Testis (tissue), 5 donors: ENCODE measurements at places on chromosomes 7 and 10. TPM values are rescaled to one million over a fixed set of nuclear protein-coding genes. Genes with fewer than 3 reads are reported as not detected.

The RBP4 gene
- total RNA-seq, result 6.8 TPM

The UNC5B gene
- 44.4 TPM for total RNA-seq

DNA sequence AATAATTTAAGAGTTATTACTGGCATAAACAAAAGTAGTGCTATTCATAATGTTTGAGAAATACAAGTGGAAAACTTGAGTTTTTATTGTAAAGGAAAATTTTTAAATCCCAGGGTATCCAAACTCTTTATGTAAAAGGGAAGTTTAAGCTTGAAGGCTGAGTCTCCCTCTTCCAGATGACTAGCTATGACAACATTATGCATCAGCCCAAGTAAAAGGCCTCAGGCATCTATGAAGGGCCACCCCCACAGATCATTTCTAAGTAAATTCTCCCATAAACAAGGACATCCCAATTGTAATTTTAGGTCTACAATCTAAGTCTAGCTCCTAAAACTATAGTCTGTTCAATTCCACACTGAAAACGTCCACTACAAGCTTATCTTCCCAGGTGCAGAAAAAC lies 166.2 kb upstream of the STEAP1 start:
- no peaks in the 10 kb centered on the region for H3K4me1 ChIP-seq
- H3K27ac ChIP-seq, result no peak overlapping the region
- no peaks in the 10 kb centered on the region for H3K36me3 ChIP-seq

- H3K4me3 ChIP-seq, result no peak overlapping the region
- no peaks in the 10 kb centered on the region for H3K36me3 ChIP-seq
- no peak overlapping the region for H3K27ac ChIP-seq
- H3K27me3 ChIP-seq, result no peaks in the 10 kb centered on the region
- H3K4me1 ChIP-seq, result no peaks in the 10 kb centered on the region
Measured at GRCh38 chr7:29041991-29042390, 83.9 kb upstream of the TRIL start.

The RAMP3 gene
- 17.0 TPM for total RNA-seq

The PHKG1 gene
- total RNA-seq, result 2.8 TPM

DNA sequence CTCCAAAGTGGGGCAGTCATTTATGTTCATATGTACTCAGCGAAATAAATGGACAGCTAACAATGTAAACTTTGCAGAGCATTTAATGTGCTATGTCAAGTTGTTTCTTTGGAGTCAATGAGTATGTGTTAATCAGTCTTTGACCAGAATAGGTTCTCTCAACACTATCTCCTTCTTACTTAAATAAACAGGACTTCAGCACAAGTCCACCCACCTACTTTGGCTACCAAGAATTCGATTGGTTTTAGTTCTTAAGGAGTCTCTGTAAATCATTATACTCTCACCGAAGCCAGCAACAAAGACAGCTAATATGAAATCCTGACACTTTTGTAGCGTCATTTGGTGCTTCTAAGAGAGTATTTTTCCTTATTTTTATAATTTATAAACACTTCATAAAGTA lies 6.9 kb downstream of the WEE2 start:
- H3K4me1 ChIP-seq, result no peaks in the 10 kb centered on the region
- no peak overlapping the region for H3K27ac ChIP-seq
- no peak overlapping the region for H3K4me3 ChIP-seq
- H3K27me3 ChIP-seq, result no peaks in the 10 kb centered on the region
- no peak for DNase-seq
- H3K36me3 ChIP-seq, result no peaks in the 10 kb centered on the region

The EPHB6 gene
- 52.0 TPM for total RNA-seq

DNA sequence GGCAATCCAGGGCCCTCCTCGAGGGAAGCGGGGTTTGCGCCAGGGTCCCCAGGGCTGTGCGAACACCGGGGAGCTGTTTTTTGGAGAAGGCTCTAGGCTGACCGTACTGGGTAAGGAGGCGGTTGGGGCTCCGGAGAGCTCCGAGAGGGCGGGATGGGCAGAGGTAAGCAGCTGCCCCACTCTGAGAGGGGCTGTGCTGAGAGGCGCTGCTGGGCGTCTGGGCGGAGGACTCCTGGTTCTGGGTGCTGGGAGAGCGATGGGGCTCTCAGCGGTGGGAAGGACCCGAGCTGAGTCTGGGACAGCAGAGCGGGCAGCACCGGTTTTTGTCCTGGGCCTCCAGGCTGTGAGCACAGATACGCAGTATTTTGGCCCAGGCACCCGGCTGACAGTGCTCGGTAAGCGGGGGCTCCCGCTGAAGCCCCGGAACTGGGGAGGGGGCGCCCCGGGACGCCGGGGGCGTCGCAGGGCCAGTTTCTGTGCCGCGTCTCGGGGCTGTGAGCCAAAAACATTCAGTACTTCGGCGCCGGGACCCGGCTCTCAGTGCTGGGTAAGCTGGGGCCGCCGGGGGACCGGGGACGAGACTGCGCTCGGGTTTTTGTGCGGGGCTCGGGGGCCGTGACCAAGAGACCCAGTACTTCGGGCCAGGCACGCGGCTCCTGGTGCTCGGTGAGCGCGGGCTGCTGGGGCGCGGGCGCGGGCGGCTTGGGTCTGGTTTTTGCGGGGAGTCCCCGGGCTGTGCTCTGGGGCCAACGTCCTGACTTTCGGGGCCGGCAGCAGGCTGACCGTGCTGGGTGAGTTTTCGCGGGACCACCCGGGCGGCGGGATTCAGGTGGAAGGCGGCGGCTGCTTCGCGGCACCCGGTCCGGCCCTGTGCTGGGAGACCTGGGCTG lies 26.0 kb downstream of the PRSS2 start:
- H3K4me3 ChIP-seq, result peak overlapping the region; percentile 68
- DNase-seq, result no peak
- H3K27ac ChIP-seq, result peak overlapping the region; percentile 89

DNA sequence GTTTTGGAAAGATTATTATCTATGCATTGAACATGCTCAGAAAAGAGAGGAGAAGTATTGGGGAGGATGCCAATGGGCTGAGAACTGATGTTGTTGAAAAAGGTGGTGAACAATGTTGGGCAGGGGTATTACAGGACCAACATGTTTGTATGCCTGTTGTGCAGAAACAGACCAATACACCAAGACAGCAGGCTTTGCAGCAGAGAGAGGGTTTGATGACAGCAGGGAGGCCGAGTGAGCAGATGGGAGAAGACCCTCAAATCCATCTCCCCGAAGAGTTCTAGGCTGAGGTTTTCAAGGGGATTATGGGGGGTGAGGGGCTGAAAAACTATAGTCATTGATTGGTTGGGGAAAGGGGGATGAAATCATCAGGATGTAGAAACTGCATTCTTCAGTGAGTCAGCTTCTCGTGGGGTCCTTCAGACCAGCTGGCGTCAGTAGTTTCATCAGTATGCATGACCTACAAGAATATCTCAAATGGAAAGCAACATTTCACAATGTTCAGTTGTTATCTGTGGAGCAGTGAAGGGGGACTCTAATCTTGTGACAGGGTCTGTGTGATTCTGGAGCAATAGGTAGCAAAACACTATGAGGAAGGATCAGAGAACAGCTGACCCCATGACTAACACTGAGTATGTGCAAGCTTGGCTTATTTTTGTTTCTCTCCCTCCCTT lies 167.8 kb downstream of the BAMBI start:
- H3K27ac ChIP-seq, result no peak overlapping the region
- no peaks in the 10 kb centered on the region for H3K27me3 ChIP-seq
- peaks cover under 1% of the 10 kb centered on the region for H3K4me1 ChIP-seq
- H3K36me3 ChIP-seq, result no peaks in the 10 kb centered on the region

DNA sequence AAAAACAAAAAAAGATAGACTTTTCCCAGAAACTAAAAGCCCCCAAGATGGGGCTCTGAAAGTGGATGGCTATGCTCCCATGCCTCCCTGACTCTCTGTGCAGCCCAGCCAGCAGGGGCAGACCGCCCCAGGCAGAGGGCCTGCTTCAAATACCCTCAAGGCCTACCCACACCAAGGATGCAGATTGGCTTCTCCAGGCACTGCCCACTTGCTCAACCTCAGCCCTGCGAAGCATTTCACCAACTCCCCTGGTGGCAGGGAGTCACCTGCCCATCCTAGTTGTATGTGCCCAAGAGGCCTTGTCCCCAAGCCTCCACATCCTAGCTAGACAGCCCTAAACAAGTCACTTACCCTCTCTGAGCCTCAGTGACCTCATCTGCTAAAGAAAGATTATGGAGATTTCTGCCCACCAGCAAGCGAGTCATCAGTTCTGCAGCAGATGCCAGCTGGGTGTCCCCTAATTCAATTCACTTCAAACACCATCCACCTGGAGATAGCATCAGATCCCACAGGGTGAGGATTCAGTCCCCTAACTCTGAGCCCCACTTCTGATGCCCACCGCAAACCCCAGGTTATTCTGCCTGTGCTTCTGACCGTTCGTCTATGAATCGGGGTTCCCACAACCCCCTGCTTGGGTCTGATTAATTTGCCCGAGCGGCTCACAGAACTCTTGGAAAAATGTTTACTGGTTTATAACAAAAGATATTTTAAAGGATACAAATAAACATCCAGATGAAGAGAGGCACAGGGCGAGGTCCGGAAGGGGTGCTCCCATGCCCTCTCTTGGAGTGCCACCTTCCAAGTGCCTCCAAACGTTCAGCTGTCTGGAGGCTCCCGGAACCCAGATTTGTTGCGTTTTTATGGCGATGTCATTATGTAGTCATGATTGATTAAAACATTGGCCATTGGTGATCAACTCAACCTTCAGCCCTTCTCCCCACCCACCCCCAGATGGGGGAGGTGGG lies 18.6 kb upstream of the ZMIZ1 start:
- H3K27ac ChIP-seq, result no peak overlapping the region
- DNase-seq, result no peak
- no peaks in the 10 kb centered on the region for H3K36me3 ChIP-seq
- H3K4me3 ChIP-seq, result no peak overlapping the region

DNA sequence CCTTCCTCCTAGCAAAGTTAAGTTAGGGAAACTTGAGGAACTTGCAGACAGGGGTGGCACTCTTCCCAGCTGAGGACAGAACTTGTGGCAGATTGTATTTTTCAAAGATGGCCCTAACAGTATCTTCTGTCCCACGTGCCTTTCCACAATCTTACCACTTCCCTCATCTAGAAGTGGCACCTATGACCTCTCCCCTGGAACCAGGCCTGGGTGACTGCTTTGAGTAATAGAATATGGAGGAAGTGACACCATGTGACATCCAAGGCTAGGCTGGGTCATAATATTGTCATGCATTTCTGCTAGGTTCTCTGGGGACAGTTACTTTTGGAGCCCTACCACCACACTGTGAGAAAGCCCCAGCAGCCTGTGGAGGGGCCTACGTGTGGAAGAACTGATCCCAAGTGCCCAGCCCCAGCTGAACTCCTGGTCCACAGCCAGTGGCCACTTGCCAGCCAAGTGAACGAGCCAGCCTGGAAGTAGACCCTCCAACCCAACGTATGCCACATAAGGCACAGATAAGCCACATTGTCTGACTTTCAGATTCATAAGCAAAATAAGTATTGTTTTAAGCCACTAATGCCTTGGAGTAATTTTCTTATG lies 193.7 kb downstream of the PTPN20 start:
- no peaks in the 10 kb centered on the region for H3K27me3 ChIP-seq
- no peaks in the 10 kb centered on the region for H3K36me3 ChIP-seq
- no peaks in the 10 kb centered on the region for H3K4me1 ChIP-seq
- DNase-seq, result no peak
- H3K4me3 ChIP-seq, result no peak overlapping the region

GRCh38 chr10:50385624-50386023 lies 134.3 kb upstream of the ASAH2 start:
- no peaks in the 10 kb centered on the region for H3K27me3 ChIP-seq
- no peak overlapping the region for H3K4me3 ChIP-seq
- H3K4me1 ChIP-seq, result no peaks in the 10 kb centered on the region
- DNase-seq, result peak; percentile 20
- H3K27ac ChIP-seq, result no peak overlapping the region

The CFAP43 gene
- 37.8 TPM for total RNA-seq

DNA sequence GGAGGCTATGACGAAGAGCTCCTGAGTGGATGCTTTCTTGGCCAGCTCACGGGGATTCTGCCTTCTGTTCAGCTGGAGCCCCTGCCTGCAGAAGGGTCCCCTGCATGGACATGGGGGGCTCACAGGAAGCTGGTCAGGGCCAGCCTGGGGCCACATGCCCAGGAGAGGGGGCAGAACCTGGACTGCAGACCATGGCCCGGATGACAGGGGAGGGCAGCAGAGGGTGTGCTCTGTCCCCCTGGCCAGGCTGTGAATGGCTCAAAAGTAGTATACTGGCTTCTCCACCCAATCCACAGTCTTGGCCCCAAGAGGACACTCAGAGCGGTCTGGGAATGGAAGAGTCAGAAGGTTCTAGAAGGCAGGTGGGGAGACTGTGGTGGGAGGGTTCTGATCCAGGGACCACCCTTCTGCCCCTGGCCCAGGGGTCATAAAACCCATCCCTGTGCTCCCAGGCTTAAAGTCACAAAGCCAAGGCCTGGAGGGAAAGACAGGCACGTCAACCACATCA lies 40.3 kb downstream of the PPIF start:
- peaks cover 16% of the 10 kb centered on the region for H3K4me1 ChIP-seq
- DNase-seq, result no peak
- no peak overlapping the region for H3K4me3 ChIP-seq

GRCh38 chr7:68038621-68039314 lies 1042.1 kb downstream of the TYW1 start:
- no peak for DNase-seq
- no peak overlapping the region for H3K27ac ChIP-seq
- no peaks in the 10 kb centered on the region for H3K4me1 ChIP-seq
- H3K4me3 ChIP-seq, result no peak overlapping the region
- H3K36me3 ChIP-seq, result no peaks in the 10 kb centered on the region

DNA sequence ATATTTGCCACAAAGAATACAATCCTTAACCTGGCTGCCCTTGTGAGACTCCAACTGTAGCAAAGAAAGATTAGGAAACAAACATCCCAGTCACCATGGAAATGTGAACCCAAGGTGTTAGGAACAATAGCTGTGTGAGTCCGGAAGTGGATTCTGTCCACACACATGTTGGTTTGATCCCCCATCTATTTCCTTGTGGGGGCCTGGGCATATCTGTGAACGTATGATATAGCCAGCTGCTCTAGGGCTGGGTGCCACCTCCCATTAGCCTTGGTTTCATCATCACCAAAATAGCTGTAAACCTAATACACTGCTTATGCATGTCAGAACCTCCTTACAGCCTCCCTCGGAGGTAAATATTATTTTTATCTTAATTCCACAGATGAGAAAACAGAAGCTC lies 26.4 kb downstream of the GRK5 start:
- no peaks in the 10 kb centered on the region for H3K36me3 ChIP-seq
- no peak overlapping the region for H3K27ac ChIP-seq
- no peaks in the 10 kb centered on the region for H3K27me3 ChIP-seq
- no peak for DNase-seq

DNA sequence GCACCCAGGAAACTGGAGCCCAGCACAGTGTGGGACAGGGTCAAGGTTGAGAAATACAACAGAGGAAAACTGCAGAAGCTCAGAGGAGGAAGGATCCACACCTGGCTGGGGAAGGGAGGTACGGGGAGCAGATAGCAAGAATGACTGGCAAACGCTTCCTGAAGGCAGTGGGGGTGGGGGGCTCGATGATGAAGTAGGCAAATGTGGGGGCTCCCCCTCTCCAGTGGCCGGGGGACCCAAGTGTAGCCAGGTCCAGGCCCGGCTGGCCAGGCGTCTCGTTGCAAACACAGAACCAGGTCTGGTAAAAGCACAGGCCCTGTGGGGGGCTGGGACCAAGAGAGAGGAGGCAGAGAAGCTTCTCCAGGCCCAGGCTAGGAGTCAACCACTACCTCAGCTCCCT lies 7.7 kb downstream of the CHST15 start:
- H3K4me1 ChIP-seq, result no peaks in the 10 kb centered on the region
- DNase-seq, result no peak
- H3K36me3 ChIP-seq, result no peaks in the 10 kb centered on the region
- H3K27ac ChIP-seq, result no peak overlapping the region
- H3K27me3 ChIP-seq, result no peaks in the 10 kb centered on the region

- no peaks in the 10 kb centered on the region for H3K27me3 ChIP-seq
- no peak overlapping the region for H3K27ac ChIP-seq
- no peak for DNase-seq
- no peaks in the 10 kb centered on the region for H3K36me3 ChIP-seq
- no peak overlapping the region for H3K4me3 ChIP-seq
Measured at GRCh38 chr10:4541292-4541691, 284.7 kb upstream of the AKR1E2 start.
